ENCODE measurements at places on chromosomes 16 and 17.

GRCh38 chr17:7915179-7915610 lies 894 bp downstream of the RNF227 start:
- no peak for DNase-seq

DNA sequence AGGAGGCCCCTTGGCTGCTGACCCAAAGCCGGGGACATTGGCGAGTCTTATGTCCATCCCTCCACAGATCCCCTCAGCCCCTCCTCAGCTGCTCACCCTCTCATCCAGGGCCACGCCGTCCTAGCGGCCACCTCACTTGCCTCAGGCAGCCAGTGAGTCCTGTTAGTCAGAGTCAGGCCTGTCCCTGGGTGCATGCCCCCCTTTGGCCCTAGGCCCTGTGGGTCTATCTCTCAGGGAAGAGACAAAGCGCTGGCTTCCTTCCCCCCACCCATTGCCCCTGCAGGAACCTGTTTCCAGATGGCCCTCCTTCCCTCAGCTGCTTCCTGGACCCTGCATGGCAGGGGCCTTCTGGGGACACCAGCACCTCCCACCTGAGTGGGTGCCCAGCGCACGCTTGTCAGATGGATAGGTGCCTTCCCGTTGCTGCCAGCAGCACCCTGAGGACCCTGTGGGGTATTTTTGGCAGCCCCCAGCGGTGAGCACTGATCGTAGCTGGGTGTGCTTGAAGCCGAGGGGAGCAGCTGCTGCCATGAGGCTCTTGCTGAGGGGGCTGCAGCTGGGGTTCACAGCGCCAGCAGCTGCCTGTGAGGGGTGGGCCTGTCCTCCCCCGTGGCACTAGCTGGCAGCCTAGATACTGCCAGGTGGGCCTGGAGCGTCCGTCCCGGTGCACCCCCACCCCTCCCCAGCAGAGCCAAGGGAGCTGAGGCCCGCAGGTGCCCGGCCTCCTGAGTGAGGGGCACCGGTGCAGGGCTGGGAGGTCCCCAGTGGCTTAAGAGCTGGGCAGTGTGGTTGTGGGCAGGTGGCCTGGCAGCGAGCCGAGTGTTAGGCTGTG lies 8.4 kb downstream of the DBNDD1 start:
- no peak for DNase-seq

- no peak for DNase-seq
Observed at GRCh38 chr17:59333836-59334235, 2.4 kb downstream of the YPEL2 start.

DNA sequence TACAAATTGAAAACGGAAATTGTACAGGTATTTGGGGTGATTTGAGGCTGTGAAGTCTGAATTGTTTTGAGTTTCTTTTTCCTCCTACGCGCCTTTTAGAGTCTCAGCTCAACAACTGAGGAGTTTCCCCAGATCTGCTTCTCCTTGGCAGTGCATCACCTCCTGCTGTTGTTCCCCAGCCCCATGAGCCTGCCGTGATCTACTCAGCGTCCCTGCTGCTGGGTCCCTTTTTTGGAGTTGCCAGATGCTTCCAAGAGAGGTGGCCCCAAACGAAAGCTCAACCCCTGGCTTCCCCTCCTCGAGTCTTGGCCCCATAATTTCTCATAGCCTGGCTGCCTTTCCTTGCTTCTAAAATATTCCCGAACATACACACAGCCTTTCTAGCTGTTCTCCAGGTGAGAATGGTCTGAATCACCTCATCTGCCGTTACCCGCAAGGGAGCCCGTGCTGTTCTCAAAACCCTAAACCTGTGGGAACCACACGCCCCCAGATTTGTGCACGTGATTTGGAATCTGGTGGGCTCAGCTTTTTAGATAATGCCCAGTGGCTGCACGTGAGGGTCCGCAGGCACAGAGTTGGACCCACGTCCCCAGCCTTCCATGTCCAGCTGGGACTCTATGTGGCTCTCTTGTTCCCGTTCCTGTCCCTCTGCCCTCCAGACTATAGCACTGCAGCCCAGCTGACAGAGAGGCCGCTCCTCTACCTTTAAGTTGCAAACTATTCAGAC lies 179.1 kb upstream of the CHMP6 start:
- peak; percentile 38 for DNase-seq

DNA sequence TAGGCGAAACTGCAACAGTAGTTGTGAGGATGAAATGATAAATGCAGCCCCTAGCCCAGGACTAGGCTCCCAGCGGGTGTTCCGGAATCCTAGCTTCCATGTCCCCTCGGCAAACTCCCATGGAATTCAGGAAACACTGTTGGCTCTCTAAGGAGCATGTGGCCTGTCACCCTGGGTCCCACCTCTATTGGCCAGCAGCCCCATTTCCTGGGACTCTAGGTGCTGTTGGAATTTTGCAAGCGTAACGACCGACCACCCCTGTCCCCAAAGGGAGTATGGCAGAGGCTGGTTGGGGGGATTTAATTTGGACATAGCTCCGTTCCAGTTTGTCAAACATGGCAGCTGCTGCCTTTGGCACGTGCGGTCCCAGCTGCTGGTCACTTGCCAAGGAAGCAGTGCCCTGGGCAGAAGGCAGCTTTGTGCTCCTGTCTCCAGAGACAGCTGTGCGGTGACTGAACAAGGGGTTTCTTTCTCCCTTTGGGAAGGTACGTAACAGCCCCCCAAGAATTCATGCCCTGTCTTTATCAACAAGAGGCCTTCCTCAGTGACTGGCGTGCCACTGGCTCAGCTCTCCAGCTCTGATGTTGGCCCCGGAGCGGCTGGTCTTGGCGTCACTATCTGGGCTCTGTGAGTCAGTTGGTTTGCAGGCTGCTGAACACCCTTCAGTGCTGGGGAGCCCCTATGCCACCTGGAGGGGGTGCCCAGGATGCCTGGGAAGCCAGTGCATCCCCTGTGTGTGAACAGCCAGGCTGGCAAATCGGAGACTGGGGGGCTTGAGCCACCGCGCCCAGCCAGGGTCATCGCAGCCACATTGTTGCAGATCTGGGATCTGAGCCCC lies 235.2 kb upstream of the TNRC6C start:
- DNase-seq = no peak

All from activated CD4-positive, alpha-beta T cell treated with anti-CD3 and anti-CD28 coated beads for 36 hours (primary cell).